Memory B cell (primary cell): ENCODE measurements at places on chromosomes 3 and 15.
A peak's percentile ranks its signal among the peaks of the same experiment; 100 is the strongest.

DNA sequence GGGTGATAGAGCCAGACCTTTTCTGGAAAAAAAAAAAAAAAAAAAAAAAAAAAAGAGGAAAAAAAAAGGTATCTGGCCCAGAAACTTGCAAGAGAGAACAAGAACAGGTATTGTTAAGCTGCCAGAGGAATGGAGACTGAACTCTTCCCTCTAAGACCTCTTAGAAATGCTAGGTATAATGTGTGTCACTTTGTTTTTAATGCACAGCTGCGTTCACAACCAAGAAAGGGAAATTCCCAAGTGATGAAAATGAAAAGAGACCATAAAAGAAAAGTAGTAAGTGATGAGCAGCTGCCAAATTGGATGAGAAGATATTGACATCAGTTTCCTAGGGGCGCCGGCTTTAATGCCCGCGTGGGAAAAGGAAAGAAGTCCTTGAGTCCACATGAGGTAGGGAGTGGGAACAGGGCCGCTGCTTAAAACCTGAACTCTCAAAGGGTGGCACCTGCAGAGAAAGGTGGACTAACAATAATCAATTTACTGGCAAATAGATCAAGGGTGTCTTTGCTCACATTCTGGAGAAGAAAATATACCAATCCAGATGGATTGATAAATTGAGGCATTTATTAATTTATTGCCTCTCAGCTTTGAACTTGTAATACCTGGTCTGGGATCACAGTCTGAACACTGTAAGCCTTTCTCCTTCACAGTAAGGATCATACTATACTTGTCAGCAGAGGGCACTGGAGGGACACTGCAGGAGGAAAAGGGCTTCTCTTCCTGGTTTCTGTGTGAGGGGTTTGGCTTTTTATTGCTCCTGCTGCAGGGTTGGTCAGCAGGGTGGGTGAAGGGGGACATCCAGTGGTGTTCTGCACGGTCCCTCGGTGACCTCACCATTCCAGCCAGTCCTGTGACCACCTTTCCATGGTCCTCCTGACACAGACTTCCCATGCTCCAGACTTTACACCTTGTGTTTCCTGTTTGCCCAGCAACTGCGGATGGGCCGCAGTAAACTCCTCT is 131.6 kb downstream of the AQP9 start:
- no peaks in the 10 kb centered on the region for H3K36me3 ChIP-seq
- DNase-seq, result no peak
- no peak overlapping the region for H3K4me3 ChIP-seq
- no peaks in the 10 kb centered on the region for H3K4me1 ChIP-seq

DNA sequence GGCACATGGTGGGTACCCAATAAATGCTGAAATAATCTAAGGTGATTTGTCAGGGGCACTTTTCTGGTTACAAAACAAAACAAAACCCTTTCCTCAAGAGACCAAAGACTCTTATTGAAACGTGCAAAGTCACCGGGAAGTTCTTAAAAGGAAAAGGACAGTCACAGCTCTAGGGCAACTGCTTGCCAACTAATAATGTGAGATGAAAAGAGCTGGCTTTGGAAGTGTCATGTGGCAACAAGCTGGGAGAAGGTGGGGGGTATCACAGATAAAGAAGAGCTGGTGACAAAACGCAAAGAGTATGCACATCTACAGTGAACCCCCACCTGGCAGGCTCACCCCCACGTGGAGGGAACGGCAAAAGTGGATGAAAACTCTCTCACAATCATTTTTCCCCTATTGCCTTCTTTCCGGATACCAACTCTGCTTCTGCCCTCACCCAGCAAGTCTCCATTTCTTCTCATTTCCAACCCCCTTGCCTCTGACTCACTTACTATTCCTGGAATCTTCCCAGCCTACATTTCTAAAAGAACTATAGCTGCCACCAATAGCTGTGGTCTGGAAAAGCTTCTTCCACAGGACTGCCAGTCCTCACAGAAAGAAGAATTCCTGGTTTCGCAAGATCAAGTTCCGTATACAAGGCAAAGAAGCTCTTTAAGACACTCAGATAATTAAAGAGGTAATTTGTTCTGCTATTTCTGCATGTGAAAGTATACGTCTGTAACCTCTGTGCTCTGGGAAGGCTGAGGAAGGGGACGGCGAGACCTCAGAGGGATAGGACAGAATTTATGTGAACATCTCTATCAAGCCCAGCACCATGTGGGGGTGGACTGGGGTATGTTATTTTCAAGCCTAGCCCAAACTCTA is 21.8 kb upstream of the ANPEP start:
- no peak overlapping the region for H3K4me3 ChIP-seq
- H3K27me3 ChIP-seq, result no peaks in the 10 kb centered on the region
- peaks cover 6% of the 10 kb centered on the region for H3K4me1 ChIP-seq
- H3K36me3 ChIP-seq, result peaks cover 34% of the 10 kb centered on the region

DNA sequence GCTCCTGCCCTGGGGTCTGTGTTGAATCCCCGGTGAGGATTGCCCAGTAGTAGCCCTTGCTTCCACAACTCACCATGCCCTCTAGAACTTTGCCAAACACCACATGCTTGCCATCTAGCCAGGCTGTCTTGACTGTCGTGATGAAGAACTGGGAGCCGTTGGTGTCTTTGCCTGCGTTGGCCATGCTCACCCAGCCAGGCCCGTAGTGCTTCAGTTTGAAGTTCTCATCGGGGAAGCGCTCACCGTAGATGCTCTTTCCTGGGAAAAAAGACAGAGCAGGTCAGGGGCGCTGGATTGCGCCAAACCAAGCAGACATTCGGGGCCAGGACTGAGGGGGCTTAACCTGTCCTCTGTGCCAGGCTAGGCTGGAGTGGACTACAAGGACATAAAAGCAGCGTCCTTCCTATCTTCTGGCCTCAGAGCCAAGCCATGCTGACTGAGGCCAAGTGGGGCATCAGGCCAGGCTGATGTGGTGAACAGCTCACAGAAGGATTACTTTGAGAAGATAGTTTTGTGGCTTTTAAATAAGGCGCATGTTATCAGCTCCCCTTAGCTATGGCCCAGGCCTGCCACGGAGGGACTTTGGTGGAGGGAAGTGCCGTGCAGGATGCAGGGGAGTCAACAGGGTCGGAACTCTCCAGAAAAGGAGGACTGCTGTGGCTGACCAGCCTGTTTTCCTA is 5.3 kb downstream of the SNX22 start:
- no peak for DNase-seq
- H3K36me3 ChIP-seq, result peaks cover 39% of the 10 kb centered on the region
- no peak overlapping the region for H3K4me3 ChIP-seq
- H3K4me1 ChIP-seq, result peaks cover 42% of the 10 kb centered on the region
- no peaks in the 10 kb centered on the region for H3K27me3 ChIP-seq

DNA sequence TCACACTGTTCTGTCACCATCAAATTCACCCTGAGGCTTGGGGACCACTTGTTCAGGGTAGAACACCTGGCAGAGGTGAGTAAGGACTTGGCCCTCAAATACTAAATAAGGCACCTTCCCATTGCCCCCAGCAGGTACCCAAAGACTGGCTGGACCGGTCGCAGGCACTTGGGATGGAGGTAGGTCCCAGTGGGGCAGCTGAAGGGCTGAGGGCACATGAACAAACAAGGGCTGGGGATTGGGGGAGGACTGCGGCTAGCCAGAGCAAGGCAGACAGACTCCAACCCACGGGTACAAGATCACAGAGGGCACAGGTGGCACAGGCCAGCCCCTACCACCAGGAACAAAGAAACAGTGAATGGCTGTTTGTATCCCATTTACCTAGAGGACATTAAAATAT is 1.9 kb downstream of the MRPS25 start:
- H3K36me3 ChIP-seq, result peaks cover 6% of the 10 kb centered on the region
- H3K4me1 ChIP-seq, result peaks cover 17% of the 10 kb centered on the region
- H3K27me3 ChIP-seq, result no peaks in the 10 kb centered on the region
- H3K27ac ChIP-seq, result peak overlapping the region; percentile 96
- H3K4me3 ChIP-seq, result peak overlapping the region; percentile 98

- DNase-seq, result no peak
- H3K27me3 ChIP-seq, result no peaks in the 10 kb centered on the region
- no peak overlapping the region for H3K4me3 ChIP-seq
- peaks cover 49% of the 10 kb centered on the region for H3K36me3 ChIP-seq
- H3K27ac ChIP-seq, result no peak overlapping the region
Measured at GRCh38 chr15:42182961-42183360, 25.1 kb downstream of the VPS39 start.

DNA sequence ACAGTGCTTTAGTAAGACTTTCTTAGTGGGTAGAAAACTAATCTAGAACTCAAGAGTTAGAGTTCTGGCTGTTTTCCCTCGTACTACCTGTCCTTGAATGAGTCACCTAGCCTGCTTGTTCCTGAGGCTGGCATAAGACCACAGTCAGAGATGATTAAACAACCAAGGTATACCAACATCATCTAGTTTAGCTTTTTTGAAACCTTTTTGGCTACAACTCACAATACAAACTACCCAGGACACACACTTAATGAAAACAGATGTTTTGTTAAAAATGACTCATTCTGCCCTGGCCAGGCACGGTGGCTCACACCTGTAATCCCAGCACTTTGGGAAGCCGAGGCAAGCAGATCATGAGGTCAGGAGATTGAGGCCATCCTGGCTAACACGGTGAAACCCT is 4.6 kb downstream of the MCCC1 start:
- H3K27ac ChIP-seq, result no peak overlapping the region
- DNase-seq, result no peak
- H3K36me3 ChIP-seq, result peaks cover 17% of the 10 kb centered on the region
- H3K27me3 ChIP-seq, result no peaks in the 10 kb centered on the region
- H3K4me1 ChIP-seq, result peaks cover 14% of the 10 kb centered on the region

DNA sequence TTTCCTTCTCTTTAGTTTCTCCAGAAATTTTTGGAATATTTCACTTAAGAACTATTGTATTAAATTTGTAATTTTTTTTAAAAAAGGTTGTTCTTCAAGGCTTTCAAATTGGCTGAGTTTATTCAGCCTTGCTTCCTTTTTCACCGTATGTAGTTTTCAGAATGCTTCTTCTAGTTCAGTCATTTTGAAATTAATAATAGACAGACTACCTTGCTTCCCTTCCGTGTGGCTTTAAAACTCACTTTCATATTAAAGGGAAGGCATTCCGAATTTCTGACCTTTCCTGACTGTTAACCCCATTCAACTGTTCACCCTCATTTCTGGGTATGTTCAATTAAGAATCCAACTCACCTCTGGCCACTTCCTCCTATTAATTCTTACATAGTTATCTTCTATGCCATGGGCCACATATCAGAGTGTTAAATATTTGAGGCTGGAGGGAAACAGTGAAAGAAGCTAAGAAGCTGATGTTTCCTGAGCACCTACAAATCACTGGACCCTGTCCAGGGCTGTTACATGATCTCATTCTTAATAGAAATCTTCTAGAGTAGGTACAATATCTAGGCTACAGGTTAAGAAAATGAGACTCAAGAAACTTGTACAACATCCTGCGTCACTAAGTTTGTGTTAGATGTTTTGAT is 237.5 kb downstream of the P3H2 start:
- H3K36me3 ChIP-seq, result no peaks in the 10 kb centered on the region
- no peaks in the 10 kb centered on the region for H3K4me1 ChIP-seq
- DNase-seq, result no peak
- no peak overlapping the region for H3K4me3 ChIP-seq
- H3K27ac ChIP-seq, result no peak overlapping the region

GRCh38 chr3:9795207-9795606 is 2.3 kb downstream of the ARPC4 start:
- peak overlapping the region; percentile 54 for H3K4me3 ChIP-seq
- peaks cover 42% of the 10 kb centered on the region for H3K4me1 ChIP-seq
- peak; percentile 63 for DNase-seq

- H3K27me3 ChIP-seq, result no peaks in the 10 kb centered on the region
- no peak for DNase-seq
- no peaks in the 10 kb centered on the region for H3K4me1 ChIP-seq
- no peaks in the 10 kb centered on the region for H3K36me3 ChIP-seq
- H3K27ac ChIP-seq, result no peak overlapping the region
Measured at GRCh38 chr3:175397372-175397771, 538.2 kb downstream of the NAALADL2 start.

DNA sequence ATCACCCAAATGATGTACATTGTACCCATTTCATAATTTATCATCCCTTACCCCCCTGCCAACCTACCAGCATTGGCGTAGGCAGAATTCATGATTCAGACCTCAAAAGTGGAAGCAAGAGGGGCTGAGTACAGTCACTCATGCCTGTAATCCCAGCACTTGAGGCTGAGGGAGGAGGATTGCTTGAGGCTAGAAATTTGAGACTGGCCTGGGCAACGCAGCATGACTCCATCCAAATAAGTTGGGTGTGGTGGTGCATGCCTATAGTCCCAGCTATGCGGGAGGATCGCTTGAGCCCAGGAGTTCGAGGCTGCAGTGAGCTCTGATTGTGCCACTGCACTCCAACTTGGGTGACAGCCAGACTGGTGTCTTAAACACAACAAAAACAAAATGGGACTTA is 10.4 kb downstream of the TTC14 start:
- peaks cover 25% of the 10 kb centered on the region for H3K36me3 ChIP-seq
- no peak overlapping the region for H3K4me3 ChIP-seq
- no peaks in the 10 kb centered on the region for H3K27me3 ChIP-seq

DNA sequence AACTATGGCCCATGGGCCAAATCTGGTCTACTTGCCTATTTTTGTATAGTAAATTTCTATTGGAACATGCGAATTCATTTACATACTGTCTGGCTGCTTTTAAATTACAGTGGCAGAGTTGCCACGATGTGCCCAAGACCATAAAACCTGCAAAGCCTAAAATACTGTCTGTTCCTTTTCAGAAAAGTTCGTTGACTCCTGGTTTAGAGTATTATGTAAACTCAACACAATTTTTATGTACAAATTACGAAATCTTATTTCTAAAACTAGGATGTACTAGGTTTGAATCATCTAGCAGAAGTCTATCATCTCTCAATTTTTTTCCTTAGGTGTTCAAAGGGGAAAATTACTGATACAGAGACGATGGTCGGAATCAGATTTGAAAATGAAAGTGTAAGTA is 26.9 kb downstream of the SENP2 start:
- no peaks in the 10 kb centered on the region for H3K27me3 ChIP-seq
- no peak overlapping the region for H3K4me3 ChIP-seq
- peaks cover 31% of the 10 kb centered on the region for H3K36me3 ChIP-seq
- no peaks in the 10 kb centered on the region for H3K4me1 ChIP-seq
- H3K27ac ChIP-seq, result no peak overlapping the region

GRCh38 chr3:106093616-106094015 is 224.8 kb upstream of the CBLB start:
- no peaks in the 10 kb centered on the region for H3K36me3 ChIP-seq
- no peak overlapping the region for H3K4me3 ChIP-seq
- H3K27ac ChIP-seq, result no peak overlapping the region

- no peak overlapping the region for H3K27ac ChIP-seq
- H3K4me1 ChIP-seq, result no peaks in the 10 kb centered on the region
- H3K27me3 ChIP-seq, result peaks cover 5% of the 10 kb centered on the region
- DNase-seq, result no peak
- no peak overlapping the region for H3K4me3 ChIP-seq
Measured at GRCh38 chr3:161430307-161430706, 59.0 kb upstream of the SPTSSB start.

GRCh38 chr3:30847592-30847991 is 46.9 kb downstream of the GADL1 start:
- H3K4me3 ChIP-seq, result no peak overlapping the region
- no peak overlapping the region for H3K27ac ChIP-seq
- H3K27me3 ChIP-seq, result peaks cover 3% of the 10 kb centered on the region
- H3K4me1 ChIP-seq, result no peaks in the 10 kb centered on the region

GRCh38 chr3:48402281-48402732 is 27.6 kb downstream of the PLXNB1 start:
- peaks cover 1% of the 10 kb centered on the region for H3K27me3 ChIP-seq
- DNase-seq, result no peak
- H3K4me3 ChIP-seq, result no peak overlapping the region
